ENCODE measurements at places on chromosomes 1 and 21. TPM values are rescaled to one million over a fixed set of nuclear protein-coding genes. Genes with fewer than 3 reads are reported as not detected.

The SH3BGR gene
- total RNA-seq, result 17.0 TPM

The AIRE gene
- total RNA-seq, result 0.19 TPM

The RBM11 gene
- total RNA-seq, result 1.4 TPM

The KLF17 gene
- total RNA-seq, result 0.16 TPM

The KRTCAP2 gene
- 143 TPM for total RNA-seq

The EXTL1 gene
- total RNA-seq, result 0.29 TPM

The HSD3B2 gene
- 0.55 TPM for total RNA-seq

The ZNF683 gene
- total RNA-seq, result 0.65 TPM

The TARDBP gene
- total RNA-seq, result 124 TPM

The FCGR3B gene
- total RNA-seq, result 13.4 TPM

The FAM43B gene
- total RNA-seq, result 0.52 TPM

The DTL gene
- total RNA-seq, result 1.2 TPM

The IVL gene
- not detected for total RNA-seq

The FCRL6 gene
- total RNA-seq, result 0.45 TPM

The KAZN gene
- total RNA-seq, result 19.3 TPM

The CAMSAP2 gene
- total RNA-seq, result 51.9 TPM

The NRAS gene
- total RNA-seq, result 21.1 TPM

The ST6GALNAC5 gene
- total RNA-seq, result 11.7 TPM

The TMEM51 gene
- 5.1 TPM for total RNA-seq

The ARHGEF11 gene
- total RNA-seq, result 47.8 TPM

The TINAGL1 gene
- total RNA-seq, result 506 TPM

The CENPF gene
- total RNA-seq, result 0.97 TPM

The GLIS1 gene
- 0.19 TPM for total RNA-seq

The SELP gene
- 9.1 TPM for total RNA-seq

The CFHR2 gene
- total RNA-seq, result not detected

The C1orf226 gene
- 4.4 TPM for total RNA-seq

The AMY1C gene
- not detected for total RNA-seq

The RAB7B gene
- total RNA-seq, result 11.4 TPM

The SH3BP5L gene
- 21.4 TPM for total RNA-seq

The ADAMTS5 gene
- total RNA-seq, result 14.5 TPM

The DAB1 gene
- 2.6 TPM for total RNA-seq

The SHISAL2A gene
- 0.88 TPM for total RNA-seq

The APOBEC4 gene
- total RNA-seq, result not detected

The HEYL gene
- total RNA-seq, result 35.4 TPM

The CYP2J2 gene
- total RNA-seq, result 0.24 TPM

The AGMAT gene
- total RNA-seq, result 0.18 TPM

The OVAAL gene
- total RNA-seq, result not detected

The CLCNKB gene
- total RNA-seq, result 0.39 TPM

The FOXJ3 gene
- total RNA-seq, result 44.4 TPM

The KRTAP19-4 gene
- not detected for total RNA-seq

The LIX1L gene
- total RNA-seq, result 60.0 TPM

The SLC30A2 gene
- not detected for total RNA-seq

The TBX19 gene
- total RNA-seq, result 8.8 TPM

The TCHHL1 gene
- total RNA-seq, result not detected

The B4GALT2 gene
- total RNA-seq, result 32.2 TPM

The FALEC gene
- not detected for total RNA-seq

The FAM110D gene
- 15.7 TPM for total RNA-seq

The CHAF1B gene
- 1.8 TPM for total RNA-seq

The TMEM183A gene
- 47.7 TPM for total RNA-seq
